ENCODE measurements at places on chromosomes 16 and 17. TPM values are rescaled to one million over a fixed set of nuclear protein-coding genes. Genes with fewer than 3 reads are reported as not detected.

The CD79B gene
- 1.5 TPM for total RNA-seq

The FN3K gene
- 4.2 TPM for total RNA-seq

The KRT20 gene
- not detected for total RNA-seq

The SULT1A4 gene
- total RNA-seq = 8.2 TPM

The VAT1L gene
- total RNA-seq = 1.1 TPM

The TMC8 gene
- total RNA-seq = under 0.01 TPM

The LSM12 gene
- total RNA-seq = 38.1 TPM

The NPIPB13 gene
- 0.46 TPM for total RNA-seq

The SBK1 gene
- total RNA-seq = 0.04 TPM

The CIBAR2 gene
- not detected for total RNA-seq

The CDRT15 gene
- total RNA-seq = not detected
